Endothelial cell (in vitro differentiated cells): ENCODE measurements at places on chromosomes 5 and 9.

- DNase-seq, result no peak
Measured at GRCh38 chr5:2856206-2856605, 104.7 kb upstream of the IRX2 start.

GRCh38 chr5:173498739-173499470 lies 117.5 kb downstream of the BOD1 start:
- no peak for DNase-seq

- DNase-seq, result no peak
Measured at GRCh38 chr9:130791303-130791894, 43.7 kb upstream of the ABL1 start.

GRCh38 chr9:35616681-35617459 lies 1.3 kb downstream of the CD72 start:
- DNase-seq, result peak; percentile 43

GRCh38 chr9:69798744-69799143 lies 21.9 kb upstream of the CFAP95 start:
- DNase-seq, result no peak

DNA sequence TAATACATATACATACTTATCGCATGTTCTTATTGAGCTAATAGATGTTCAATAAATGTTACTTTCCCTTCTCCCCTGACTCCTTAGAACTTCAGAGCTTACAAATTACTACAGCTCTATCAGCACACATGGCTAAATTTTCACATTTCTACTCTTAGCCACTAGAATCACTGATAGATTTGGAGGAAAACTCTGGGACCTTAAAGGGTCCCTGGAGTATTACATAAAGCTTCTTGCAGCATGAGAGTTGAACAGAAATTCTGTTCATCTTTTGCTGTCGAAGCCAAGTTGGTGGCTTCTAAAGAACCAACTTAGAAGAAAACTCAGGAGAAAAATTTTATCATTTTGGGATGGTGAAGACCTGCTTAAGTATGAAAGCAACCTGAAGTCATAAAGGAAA lies 15.5 kb downstream of the B4GALT1 start:
- DNase-seq, result no peak

DNA sequence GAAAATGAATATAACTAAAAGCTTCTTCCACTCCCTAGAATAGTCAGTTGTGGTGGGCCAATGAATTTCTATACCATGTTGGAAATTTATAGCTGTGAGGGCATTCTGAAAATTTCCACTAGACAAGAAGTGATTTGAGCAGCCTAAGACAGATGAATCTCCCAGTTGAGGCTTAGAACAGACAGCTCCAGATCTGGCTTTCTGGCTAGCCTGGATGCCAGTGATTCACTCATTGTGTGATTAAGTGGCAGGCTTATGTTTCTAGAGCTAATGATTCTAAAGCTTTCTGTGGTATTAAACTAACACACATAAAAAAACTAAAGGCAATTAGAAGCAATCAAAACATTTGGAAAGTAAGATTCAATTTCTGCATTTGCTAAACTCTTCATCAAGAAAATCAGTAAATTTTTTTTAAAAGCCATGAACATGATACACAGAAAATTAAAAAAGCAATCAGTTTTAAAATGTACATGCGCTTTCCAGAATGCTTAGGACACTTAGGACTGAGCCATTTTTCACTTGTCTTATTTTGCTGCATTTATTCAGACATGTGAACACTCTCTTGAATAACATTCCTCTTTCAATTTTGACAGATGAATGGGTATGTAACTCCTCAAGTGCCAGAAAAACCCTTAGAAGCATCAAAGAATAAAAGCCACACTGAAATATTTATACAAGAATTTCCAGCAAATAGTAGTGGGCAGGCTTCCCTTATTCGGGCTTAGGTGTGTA lies 100.5 kb upstream of the GNAQ start:
- no peak for DNase-seq

DNA sequence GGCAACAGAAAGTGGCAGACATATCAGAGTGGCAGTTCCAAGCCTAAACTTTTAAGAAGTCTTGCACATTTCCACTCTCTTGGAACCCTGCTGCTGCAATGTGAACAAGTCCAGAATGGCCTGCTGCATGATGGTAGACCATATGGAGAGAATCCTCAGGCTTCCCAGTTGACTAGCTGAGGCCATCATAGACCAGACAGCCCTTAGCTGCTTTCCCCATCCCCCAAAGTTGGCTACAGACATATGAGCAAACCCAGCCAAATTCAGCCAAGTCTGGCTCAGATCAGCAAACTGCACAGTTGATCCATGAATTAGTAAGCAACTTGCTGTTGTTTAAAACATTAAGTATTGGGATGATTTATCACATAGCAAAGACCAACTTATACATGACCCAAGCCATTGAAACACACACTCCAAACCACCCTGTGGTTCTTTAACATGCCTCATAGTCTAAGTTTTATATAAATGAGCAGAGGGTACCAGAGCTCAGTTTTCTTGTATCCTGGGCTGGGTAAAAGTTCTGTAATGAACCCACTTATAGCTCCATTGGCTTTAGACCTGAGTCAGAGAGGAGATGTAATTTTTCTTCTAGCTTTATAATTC lies 19.9 kb downstream of the PPP3R2 start:
- no peak for DNase-seq

DNA sequence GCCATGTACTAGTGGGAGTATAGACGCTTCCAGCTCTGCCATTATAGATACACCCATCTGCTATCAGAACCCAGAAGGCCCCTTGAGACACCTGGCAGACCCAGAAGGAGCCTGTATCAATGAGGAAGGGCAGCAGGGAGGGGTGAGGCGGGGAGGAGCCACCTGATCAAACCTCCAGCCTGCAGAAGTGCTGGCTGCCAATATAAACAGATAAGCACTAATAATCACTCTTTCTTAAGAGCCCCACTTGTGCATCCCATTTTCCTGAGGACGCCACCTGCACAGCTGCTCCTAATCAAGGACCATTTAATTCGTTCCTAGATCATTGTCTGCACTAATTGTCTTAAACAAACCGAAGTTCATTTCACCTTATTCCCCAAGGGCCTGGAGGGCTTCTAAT lies 75.0 kb upstream of the NEK6 start:
- DNase-seq, result no peak

- DNase-seq, result no peak
Measured at GRCh38 chr9:10903969-10904368, 291.2 kb upstream of the PTPRD start.

GRCh38 chr5:172266676-172267092 lies 16.9 kb downstream of the UBTD2 start:
- no peak for DNase-seq

DNA sequence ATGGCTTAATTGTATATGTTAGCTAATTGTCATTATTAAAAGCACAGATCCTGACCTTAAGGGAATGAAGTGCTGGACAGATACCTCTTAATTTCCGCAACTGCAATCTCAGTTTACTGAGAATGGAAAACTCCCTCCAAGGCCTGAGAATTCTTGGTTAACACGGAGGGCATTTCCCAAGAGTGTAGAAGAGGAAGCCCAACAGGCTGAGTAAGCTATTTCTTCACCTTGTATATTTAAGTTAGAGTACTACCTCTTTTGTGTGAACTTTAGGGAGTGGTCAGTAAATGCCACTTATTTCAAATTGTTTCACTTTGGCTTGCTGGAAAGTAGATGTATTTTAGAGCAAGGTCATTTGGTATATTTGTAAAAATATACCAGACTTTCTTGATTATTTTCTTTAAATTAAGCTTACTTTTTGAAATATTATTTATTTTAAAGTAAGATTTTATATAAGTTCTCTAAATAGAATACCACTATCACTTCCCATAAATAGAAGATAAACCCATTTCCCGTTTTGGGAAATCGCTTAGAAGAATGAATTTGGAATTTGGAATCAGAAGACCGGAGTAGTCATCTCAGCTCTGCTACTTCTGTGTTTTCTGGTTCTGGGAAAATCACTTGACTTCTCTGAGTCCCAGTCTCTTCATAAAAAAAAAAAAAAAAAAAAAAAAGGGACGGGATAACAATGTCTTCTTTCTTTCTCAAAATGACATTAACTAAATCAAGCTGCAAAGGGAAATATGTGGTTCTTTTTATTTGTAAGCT lies 26.0 kb upstream of the C9orf72 start:
- DNase-seq, result no peak

DNA sequence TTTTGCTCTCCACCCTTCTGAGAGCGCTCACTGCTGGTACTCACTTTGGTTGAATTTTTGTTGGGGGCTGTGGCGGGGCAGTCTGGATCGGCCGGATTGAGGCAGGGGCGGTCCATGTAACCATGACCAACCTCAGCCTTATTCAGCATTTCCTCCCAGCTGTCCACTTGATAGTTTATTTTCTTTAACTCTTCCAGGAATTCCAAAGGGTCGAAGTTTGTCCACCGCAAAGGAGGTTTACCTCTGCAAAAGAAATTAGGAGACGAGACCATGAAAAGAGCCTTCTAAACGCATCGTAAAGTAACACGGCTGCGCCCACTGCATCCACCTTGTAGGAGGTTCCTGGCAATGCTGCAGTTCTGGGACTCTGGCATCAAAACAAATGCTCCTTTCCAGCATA lies 36.4 kb downstream of the PTCH1 start:
- no peak for DNase-seq

- DNase-seq, result no peak
Measured at GRCh38 chr9:18071651-18072060, 402.3 kb upstream of the ADAMTSL1 start.

GRCh38 chr5:111262153-111262552 lies 38.0 kb downstream of the CAMK4 start:
- no peak for DNase-seq

DNA sequence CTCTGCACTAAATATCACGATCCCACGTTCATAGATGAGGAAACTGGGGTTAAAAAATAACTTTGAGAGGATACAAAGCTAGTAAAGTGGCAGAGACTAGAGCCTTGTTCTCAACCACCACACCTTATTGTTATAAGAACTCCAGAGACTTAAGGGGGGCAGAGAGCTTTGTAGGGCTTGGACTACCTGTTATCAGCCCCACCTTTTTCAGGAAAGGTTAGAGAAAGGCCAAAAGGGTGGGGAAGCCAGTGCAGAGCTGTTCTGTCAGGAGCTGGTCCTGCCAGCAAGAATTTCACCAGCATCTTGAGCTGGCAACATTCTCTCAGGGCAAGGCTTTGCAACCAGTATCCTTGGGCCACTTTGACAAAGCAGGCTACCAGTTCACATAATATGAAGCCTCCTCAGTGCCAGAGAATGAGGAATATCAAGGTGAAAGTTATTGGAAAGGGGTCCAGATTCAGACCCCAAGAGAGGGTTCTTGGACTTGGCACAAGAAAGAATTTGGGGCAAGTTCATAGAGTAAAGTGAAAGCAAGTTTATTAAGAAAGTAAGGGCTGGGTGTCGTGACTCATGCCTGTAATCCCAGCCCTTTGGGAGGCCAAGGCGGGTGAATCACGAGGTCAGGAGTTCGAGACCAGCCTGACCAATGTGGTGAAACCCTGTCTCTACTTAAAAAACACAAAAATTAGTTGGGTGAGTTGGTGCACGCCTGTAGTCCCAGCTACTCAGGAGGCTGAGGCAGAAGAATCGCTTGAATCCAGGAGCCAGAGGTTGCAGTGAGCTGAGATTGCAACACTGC lies 66.2 kb upstream of the CLINT1 start:
- DNase-seq, result no peak
